ENCODE measurements at places on chromosomes 11 and 22. TPM values are rescaled to one million over a fixed set of nuclear protein-coding genes. Genes with fewer than 3 reads are reported as not detected.

EXPH5 gene
- 2.0 TPM for total RNA-seq

MS4A8 gene
- not detected for total RNA-seq

LRRC74B gene
- not detected for total RNA-seq

RHOG gene
- total RNA-seq = 172 TPM

LINC01488 gene
- total RNA-seq = not detected

CARD16 gene
- 92.5 TPM for total RNA-seq
